ENCODE measurements at places on chromosomes 6 and 20. TPM values are rescaled to one million over a fixed set of nuclear protein-coding genes. Genes with fewer than 3 reads are reported as not detected.

PHACTR3 gene
- 18.2 TPM for total RNA-seq

POPDC3 gene
- 1.9 TPM for total RNA-seq

ZCCHC3 gene
- total RNA-seq: 15.7 TPM

NHLRC1 gene
- total RNA-seq: 2.3 TPM

DNA sequence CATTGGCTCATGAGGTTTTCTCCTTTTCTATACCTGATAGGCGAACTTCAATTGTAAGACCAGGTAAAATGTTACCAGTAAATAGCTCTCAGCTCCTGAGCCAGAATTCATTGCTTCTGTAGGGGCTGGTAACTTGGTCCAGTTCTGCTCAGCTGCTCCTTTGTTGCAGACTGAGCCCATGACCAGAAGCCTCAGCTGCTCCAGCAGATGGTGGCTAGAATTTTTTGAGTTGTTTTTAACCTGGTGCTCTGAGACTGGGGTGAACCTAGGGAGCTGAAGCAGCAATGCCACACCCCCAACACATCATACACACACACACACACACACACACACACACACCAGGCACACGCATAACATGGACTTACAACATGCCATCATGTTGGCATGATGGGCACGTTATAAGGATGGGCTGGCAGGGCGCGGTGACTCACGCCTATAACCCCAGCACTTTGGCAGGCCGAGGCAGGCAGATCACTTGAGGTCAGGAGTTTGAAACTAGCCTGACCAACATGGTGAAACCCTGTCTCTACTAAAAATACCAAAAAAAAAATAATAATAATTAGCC is 103.1 kb downstream of the QRSL1 start:
- H3K36me3 ChIP-seq: no peaks in the 10 kb centered on the region
- H3K4me1 ChIP-seq: no peaks in the 10 kb centered on the region
- no peaks in the 10 kb centered on the region for H3K27me3 ChIP-seq
- no peak overlapping the region for H3K27ac ChIP-seq
- no peak overlapping the region for H3K4me3 ChIP-seq
- DNase-seq: no peak

DNA sequence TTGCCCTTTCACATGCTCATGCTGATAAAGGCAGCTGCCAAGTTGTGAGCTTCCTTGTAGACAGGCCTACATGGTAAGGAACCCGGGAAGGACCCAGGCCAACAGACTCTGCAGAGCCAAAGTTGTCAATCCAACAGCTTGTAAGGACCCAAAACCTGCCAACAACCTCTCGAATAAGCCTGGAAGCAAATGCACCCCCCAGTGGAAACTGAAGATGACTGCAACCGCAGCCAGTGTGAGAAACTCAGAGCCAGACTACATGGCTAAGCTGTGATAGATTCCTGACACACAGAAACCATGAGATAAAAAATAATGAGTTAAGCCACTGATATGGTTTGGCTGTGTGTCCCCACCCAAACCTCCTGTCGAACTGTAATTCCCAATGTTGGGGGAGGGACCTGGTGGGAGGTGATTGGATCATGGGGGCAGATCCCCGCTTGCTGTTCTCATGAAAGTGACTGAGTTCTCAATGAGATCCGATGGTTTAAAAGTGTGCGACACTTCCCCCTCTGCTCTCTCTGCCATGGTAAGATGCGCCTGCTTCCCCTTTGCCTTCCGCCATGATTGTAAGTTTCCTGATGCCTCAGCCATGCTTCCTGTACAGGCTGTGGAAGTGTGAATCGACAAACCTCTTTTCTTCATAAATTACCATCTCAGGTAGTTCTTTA is 18.8 kb upstream of the CLPSL2 start:
- DNase-seq: no peak
- H3K27ac ChIP-seq: no peak overlapping the region
- peaks cover 24% of the 10 kb centered on the region for H3K27me3 ChIP-seq

- no peaks in the 10 kb centered on the region for H3K36me3 ChIP-seq
- no peaks in the 10 kb centered on the region for H3K27me3 ChIP-seq
- H3K4me1 ChIP-seq: no peaks in the 10 kb centered on the region
- no peak for DNase-seq
These were observed 181.7 kb upstream of the ARID1B start for GRCh38 chr6:156595476-156595875.

- no peak overlapping the region for H3K4me3 ChIP-seq
- H3K27me3 ChIP-seq: no peaks in the 10 kb centered on the region
- H3K4me1 ChIP-seq: peaks cover 27% of the 10 kb centered on the region
- no peak for DNase-seq
- no peak overlapping the region for H3K27ac ChIP-seq
- H3K36me3 ChIP-seq: peaks cover under 1% of the 10 kb centered on the region
These were observed 24.9 kb downstream of the BLTP3A start for GRCh38 chr6:34816635-34817301.

GRCh38 chr20:30812739-30813411 is 444.6 kb upstream of the DEFB115 start:
- H3K36me3 ChIP-seq: no peaks in the 10 kb centered on the region
- H3K4me1 ChIP-seq: no peaks in the 10 kb centered on the region
- no peak overlapping the region for H3K27ac ChIP-seq
- no peak for DNase-seq
- H3K4me3 ChIP-seq: no peak overlapping the region
- no peaks in the 10 kb centered on the region for H3K27me3 ChIP-seq

DNA sequence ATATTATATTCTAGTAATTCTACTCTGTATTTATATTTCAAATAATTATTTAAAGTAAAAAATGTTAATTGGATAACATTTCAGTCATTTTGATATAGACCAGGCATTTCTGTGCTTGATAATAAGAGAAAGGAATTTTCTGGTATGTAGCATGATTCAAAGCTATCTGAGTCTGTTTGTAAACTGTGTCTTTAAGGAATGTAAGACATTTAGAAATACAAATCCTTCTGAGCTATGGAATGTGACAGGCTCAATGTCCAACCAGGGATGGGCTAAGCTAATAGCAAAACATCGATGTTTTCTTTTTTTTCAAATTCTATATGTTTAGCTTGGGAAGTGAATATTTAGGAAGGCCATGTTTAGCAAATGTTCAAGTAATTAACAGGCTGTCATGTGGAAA is 41.5 kb upstream of the FAM83B start:
- H3K27ac ChIP-seq: no peak overlapping the region
- H3K36me3 ChIP-seq: no peaks in the 10 kb centered on the region
- no peaks in the 10 kb centered on the region for H3K27me3 ChIP-seq
- DNase-seq: no peak

DNA sequence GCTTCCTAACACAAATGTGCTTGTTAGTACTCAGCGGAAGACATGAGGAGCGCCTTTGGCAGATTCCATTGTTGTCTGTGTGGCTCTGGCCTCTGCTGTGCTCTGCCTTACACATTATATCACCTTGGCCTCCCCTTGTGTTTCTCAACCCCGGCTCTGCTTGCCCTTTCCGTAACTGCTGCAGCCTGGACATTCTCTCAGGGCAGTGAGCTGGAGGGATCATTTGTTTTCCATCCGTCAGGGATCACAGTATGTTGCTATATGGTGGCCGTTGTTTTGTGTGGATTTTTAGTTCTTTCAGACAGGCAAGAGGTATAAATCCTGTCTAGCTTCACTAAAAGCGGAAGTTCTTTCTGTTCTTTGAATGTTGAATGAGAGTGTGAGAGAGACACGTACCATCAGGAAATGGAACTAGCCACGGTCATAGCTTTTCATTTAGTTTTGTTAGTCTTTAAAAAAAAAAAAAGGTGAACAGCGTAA is 175.1 kb downstream of the JARID2 start:
- no peak overlapping the region for H3K27ac ChIP-seq
- H3K4me1 ChIP-seq: peaks cover 10% of the 10 kb centered on the region
- no peak for DNase-seq
- H3K4me3 ChIP-seq: no peak overlapping the region
- no peaks in the 10 kb centered on the region for H3K27me3 ChIP-seq

DNA sequence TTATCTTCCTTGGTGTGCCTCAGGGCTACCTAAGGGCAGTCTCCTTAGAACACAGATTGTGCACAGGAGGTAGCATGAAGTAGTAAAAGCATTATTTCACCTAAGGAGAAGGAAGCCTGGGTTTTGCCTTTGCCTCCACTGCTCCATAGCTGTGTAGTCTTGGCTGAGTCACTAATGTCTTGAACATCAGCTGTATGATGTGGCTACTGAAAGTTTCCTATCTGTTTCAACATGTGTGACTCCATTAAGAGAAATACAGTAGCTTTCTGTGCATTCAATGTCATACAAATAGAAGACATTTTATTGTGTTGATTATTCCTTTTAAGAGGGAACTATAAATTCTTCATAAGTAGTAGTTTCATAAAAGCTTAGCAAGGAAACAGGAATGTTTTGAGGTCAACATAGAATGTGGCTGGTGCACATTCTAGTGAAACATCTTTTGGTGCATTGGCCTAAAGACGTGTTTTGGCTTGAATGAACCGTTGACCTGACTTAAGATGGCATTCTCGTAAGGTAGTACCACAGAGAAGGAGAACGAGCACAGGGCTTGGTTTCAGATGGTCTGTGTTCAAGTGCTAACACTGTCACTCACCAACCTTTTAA is 70.6 kb downstream of the CTNNBL1 start:
- peaks cover 44% of the 10 kb centered on the region for H3K36me3 ChIP-seq
- no peak overlapping the region for H3K27ac ChIP-seq
- DNase-seq: no peak
- no peaks in the 10 kb centered on the region for H3K27me3 ChIP-seq

GRCh38 chr6:12529364-12530019 is 187.1 kb upstream of the PHACTR1 start:
- no peak for DNase-seq
- no peaks in the 10 kb centered on the region for H3K27me3 ChIP-seq
- H3K4me3 ChIP-seq: no peak overlapping the region
- H3K4me1 ChIP-seq: no peaks in the 10 kb centered on the region
- H3K36me3 ChIP-seq: no peaks in the 10 kb centered on the region

DNA sequence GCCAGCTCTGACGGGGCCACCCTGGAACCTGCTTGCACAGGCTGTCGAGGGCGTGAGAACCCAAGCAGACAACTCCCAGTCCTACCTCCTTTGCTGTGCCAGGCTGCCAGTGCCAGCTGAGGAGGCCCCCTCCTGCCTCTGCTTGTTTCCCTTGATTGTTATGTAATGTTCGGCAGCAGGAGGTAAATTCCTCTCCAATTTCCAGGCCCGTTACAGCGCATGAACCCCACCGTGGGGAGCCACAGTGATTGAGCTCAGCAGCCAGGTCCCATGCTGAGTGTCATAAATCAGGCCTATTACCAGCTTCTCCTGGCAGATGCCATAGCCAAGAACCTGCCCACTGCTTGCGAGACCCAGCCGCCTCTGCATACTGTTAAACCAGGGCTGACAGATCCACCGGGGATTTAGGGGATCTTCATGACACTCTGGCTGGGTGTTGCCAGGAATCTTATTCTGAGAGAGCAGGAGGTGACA is 320.5 kb downstream of the DHX35 start:
- no peak for DNase-seq
- no peak overlapping the region for H3K27ac ChIP-seq
- H3K36me3 ChIP-seq: no peaks in the 10 kb centered on the region
- no peaks in the 10 kb centered on the region for H3K4me1 ChIP-seq
- no peaks in the 10 kb centered on the region for H3K27me3 ChIP-seq

- no peaks in the 10 kb centered on the region for H3K36me3 ChIP-seq
- no peaks in the 10 kb centered on the region for H3K27me3 ChIP-seq
- no peak for DNase-seq
- H3K27ac ChIP-seq: no peak overlapping the region
- no peaks in the 10 kb centered on the region for H3K4me1 ChIP-seq
These were observed 199.3 kb downstream of the RNGTT start for GRCh38 chr6:88764081-88764480.

DNA sequence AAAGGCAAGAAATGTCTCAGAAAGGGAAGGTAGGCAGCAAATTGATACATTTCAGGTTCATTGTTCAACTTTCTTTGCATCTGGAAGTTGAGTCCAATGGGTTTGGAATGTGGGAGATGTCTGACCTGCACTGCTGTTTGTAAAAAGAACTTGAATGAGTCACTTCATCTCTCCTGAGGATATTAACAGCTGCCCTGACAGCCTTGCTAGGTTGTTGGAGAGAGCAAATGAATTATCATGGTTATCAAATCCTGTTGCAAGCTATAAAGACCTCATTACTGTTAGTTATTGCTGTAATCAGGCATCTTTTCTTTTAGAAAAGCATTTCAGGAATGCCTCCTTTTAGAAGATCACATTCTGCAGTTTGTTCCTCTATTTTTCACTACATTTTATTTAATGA is 23.0 kb upstream of the FLRT3 start:
- no peaks in the 10 kb centered on the region for H3K27me3 ChIP-seq
- H3K4me3 ChIP-seq: no peak overlapping the region
- no peak overlapping the region for H3K27ac ChIP-seq
- DNase-seq: no peak

- no peaks in the 10 kb centered on the region for H3K36me3 ChIP-seq
- H3K4me3 ChIP-seq: no peak overlapping the region
- peaks cover 3% of the 10 kb centered on the region for H3K4me1 ChIP-seq
- DNase-seq: no peak
- no peak overlapping the region for H3K27ac ChIP-seq
- H3K27me3 ChIP-seq: no peaks in the 10 kb centered on the region
These were observed 79.8 kb downstream of the SULF2 start for GRCh38 chr20:47705497-47705856.

DNA sequence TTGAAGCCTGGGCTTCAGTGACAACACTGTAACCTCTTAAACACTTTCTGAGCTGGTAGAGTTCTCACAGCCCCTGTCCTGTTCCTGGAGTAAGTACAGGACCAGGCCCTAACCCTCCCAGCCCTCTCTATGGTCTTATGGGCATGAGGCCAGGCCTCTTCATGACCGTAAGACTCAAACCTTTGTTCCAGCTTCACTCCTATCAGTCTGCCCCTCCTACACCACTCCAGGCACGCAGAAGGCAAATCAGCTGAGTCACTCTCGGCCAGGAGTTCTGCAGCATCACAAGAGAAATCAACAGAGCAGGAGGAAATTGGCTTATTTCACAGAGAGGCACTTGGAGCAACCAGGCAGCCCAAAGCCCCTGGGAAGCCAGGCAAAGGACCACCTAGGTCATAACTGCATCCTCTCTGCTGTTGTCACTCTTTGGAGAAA is 25.3 kb upstream of the CHD6 start:
- H3K4me1 ChIP-seq: no peaks in the 10 kb centered on the region
- no peak overlapping the region for H3K27ac ChIP-seq
- no peaks in the 10 kb centered on the region for H3K36me3 ChIP-seq
- H3K4me3 ChIP-seq: no peak overlapping the region
- DNase-seq: peak; percentile 71

DNA sequence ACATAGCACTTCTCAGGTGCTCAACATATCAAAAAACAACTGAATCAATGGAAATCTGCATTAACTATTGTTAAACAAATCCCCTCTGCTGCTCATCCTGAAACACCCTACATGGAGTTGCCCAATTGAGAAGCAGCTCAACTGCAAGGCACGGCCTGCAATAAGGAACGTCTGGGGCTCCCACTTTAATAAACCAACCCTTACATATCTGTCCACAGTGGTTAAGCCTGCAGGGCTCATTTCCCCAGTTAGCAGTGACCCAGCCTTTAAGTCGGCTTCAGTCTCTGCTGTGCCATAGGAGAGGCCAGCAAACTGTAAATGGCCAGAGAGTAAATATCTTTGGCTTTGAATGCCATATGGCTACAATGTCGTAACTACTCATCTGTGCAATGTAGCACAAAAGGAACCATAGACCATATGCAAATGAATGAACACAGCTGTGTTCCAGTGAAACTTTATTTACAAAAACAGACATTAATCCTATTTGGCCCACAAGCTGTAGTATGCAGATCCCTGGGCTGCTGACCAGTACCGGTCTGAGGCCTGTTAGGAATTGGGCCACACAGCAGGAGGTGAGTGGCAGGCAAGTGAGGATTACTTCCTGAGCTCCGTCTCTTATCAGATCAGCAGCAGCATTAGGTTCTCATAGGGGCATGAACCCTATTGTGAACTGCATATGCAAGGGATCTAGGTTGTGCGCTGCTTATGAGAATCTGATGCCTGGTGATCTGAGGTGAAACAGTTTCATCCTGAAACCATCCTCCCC is 522.7 kb upstream of the CDH4 start:
- no peak overlapping the region for H3K4me3 ChIP-seq
- no peaks in the 10 kb centered on the region for H3K36me3 ChIP-seq
- no peaks in the 10 kb centered on the region for H3K27me3 ChIP-seq
- no peak for DNase-seq

All from upper lobe of right lung (tissue), 1 donor.